Renal cortex interstitium (tissue), 15 donors: ENCODE measurements at places on chromosomes 11 and 22.

- no peak for DNase-seq
Observed at GRCh38 chr11:123338266-123338800, 91.7 kb upstream of the GRAMD1B start.

DNA sequence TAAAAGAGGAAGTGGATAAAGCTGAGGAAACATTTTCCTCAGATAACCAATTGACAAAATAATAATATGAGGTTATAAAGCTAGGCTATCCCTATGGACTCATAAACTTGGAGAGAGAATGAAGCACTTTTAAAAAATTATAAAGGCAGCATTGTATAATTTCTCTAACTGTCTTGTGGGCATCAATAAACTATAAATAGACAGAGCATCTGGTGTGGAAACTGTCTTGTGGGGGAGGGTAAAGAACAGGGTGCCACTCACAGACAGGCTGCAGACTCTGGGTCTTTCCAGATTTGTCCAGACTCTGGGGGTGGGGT lies 333.5 kb downstream of the BUD13 start:
- no peak for DNase-seq

DNA sequence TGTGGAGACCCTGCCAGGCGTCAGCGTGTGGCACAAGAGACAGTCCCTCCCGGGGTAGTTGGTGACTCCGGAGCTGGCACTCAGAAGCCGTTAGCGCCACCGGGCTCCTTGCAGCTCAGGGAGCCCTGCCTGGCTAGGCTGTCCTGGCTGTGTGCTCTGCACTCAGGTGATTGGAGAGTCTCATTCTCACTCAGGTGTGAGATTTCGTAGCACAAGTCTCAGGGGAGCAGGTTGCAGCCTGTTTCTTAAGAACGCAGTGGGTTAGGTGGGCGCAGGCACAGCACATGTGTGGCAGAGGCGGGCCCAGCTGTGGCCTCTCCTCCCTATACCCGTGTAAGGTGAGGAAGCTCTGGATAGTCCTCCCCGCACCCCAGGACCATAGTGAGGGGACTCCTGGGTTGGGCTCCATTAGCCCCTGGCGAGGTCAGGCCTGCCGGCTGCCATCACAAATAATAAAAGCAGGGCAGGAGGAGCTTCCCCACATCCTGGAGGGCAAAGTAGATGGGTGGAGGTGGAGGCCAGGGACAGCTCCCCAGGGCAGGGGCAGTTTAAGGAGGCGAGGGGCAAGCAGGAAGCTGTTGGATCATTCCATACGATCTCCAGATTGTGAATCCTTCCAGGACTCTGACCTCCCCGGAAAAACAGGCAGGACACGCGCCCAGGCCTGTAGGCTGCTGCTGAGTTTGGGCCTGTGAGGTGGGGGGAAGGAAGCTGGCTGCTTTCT lies 39.4 kb downstream of the SBF1 start:
- no peak for DNase-seq

DNA sequence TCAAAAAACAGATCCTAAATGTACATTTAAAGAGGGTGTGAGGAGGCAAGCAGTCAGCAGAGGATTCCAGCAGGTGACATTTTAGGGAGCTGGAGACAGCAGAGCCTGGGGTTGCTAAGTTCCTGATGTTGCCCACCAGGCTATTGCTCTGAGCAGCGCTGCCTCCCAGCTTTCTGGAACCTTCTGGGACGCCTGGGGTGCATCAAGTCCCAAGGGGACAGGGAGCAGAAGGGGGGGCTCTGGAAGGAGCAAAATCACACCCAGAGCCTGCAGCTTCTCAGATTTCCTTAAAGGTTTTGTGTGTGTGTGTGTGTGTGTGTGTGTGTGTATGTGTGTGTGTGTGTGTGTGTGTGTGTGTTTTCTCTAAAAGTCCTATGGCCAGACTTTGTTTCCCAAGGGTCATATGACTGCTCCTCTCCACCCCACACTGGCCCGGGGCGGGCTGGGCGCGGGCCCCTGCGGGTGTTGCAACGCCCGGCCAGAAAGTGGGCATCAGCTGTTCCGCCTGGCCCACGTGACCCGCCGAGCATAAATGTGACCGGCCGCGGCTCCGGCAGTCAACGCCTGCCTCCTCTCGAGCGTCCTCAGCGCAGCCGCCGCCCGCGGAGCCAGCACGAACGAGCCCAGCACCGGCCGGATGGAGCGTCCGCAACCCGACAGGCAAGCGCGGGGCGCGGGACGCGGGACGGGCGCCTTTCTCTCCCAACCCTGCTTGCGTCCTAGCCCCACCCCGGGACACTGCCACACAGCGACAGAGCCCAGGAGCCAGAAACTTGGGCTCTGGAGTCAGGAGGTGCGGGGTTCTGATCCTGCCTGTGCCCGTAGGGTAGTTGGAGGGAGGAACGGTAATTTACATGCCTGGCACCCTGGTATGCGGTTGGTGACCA lies at the start of gene HMOX1:
HMOX1 (plus strand) TSS at position 560 of the 887 bp plus-strand sequence; CDS start at position 638, 78 bp downstream.
- no peak for DNase-seq

- no peak for DNase-seq
Observed at GRCh38 chr11:65323813-65324212, 9.1 kb downstream of the CDC42EP2 start.

GRCh38 chr22:20112623-20113511 lies 3.0 kb upstream of the RANBP1 start:
- DNase-seq = no peak

DNA sequence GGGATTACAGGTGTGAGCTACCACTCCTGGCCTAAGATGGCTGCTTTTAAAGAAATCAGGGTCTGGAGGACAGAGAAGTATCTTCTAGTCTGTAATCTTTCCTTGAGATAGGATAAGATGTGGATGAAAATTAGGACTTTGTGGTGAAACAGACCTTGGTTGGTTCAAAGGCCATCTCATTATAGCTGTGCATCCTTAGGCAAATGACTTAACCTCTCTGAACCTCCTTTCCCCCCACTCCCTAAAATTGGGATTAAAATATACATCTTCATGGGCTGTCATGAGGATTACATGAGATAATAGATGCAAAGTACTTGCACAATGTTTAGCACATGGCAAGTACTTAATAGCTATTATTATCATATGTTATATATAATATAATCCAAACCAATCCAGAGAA lies 10.8 kb upstream of the E2F8 start:
- DNase-seq = no peak

- DNase-seq = no peak
Observed at GRCh38 chr11:12069066-12069676, 41.2 kb upstream of the MICAL2 start.

DNA sequence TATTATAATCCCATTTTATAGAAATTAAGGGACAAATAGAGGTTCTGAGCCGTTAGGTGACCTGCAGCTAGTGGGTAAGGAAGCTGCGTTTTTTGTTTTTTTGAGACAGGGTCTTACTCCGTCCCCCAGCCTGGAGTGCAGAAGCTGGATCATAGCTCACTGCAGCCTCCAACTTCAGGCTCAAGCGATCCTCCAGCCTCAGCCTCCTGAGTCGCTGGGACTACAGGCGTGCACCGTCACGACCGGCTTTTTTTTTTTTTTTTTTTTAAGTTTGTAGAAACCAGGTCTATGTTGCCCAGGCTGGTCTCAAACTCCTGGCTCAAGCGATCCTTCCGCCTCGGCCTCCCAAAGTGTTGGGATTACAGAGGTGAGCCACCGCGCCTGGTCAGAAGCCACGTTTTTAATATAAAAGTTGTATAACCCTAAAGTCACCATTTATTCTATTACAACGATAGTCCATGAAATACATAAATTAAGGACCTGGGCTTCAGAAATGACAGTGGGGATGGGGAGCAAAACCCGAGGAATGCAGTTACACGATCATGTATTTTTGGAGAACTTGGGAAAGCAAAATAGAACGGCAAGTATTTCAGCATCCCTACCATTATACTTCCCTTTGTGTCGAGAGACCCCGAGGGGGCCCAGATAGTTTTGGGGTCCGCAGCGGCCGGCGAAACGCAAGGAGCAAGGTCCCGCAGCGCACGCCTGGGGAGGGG lies 638 bp downstream of the SAAL1 start:
- no peak for DNase-seq

DNA sequence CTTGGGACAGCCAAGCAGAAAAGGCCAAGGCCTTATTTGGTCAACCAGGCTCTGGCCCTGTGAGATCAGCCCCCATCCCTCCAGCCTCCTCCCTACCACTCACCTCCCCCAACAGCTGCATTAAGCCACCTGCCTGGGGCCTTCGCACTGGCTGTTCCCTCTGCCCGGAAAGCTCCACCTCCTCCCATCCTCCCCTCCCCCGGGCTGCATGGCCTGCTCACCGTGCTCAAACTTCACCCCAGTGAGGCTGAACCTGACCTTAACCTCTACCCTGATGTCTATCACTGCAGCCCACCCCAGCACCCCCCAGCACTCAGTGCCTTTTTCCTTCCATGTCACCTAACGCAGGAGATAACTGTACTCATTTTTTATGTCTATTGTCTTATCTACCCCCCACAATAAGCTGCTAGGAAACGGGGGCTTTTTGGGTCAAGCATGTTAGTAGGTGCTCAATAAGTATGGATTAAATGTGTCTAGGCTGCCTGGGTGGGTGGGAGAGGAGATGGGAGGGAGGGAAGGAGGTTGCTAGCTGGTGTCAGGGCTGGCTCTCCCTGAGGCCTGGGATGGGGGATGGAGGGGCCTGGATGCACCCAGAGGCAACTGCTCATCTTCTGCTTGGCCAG lies 912 bp downstream of the PTPRCAP start:
- no peak for DNase-seq

DNA sequence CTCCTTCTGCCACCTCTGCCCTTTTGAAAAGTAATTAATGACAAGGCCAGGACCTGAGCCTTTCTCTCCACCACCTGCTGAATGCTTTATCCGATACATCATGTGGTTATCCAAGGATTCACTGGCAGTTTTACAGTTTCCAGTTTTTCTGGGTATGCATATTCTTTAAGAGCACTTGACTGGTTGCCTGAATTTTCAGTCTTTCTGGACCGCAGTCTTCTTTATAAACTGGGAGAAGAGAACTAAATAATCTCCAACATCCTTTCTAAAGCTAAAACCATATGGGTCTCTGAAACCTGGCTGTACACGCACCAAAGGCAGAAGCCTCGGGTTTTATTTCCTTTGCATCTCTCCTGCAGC lies 65.1 kb downstream of the BTG4 start:
- DNase-seq = no peak

- no peak for DNase-seq
Observed at GRCh38 chr11:115345361-115345760, 158.9 kb downstream of the CADM1 start.

GRCh38 chr22:35631597-35631996 lies 14.5 kb upstream of the MB start:
- no peak for DNase-seq

GRCh38 chr11:72974487-72975205 lies 160.4 kb downstream of the ATG16L2 start:
- no peak for DNase-seq

DNA sequence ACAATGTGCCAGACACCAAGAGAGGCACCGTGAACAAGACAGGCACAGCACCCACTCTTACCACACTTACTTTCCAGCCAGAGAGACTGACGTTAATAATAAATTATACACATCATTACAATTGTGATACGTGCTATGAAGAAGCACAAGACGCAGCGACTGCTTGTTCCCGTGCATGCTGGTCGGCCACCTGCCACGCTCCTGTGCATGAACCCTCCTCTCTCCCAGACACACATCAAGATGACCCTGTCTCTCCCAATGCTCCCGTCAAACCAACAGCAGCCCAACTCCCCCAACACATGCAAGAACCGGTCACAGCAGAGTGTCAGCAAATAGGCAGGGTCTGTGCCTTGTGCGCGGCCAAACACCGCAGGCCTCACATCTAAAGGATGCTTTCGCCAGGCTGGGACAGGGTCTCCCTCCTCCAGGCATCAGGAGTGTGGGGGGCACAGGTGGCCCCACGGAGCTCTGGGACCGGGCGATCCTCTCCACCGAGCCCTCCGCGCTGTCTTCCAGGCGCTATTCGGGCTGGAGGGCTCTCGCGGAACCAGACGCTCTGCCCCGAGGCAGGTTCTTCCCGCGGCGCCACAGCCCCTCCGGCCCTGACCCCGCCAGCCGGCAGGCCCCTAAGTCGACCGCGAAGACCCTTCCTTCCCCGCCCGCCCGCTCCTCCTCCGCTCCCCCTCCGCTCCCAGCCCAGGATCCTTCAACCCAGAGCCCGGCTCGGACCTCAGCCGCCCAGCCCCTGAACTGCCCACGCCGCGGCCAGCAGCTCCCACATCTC lies 533 bp downstream of the SERGEF start:
- no peak for DNase-seq

GRCh38 chr11:112877581-112877980 lies 83.6 kb upstream of the NCAM1 start:
- DNase-seq = no peak

GRCh38 chr11:73869332-73869949 lies 7.2 kb downstream of the COA4 start:
- DNase-seq = no peak

GRCh38 chr11:100753172-100753543 lies 66.1 kb downstream of the ARHGAP42 start:
- no peak for DNase-seq

GRCh38 chr22:29816539-29816938 lies 21.5 kb downstream of the ASCC2 start:
- no peak for DNase-seq

DNA sequence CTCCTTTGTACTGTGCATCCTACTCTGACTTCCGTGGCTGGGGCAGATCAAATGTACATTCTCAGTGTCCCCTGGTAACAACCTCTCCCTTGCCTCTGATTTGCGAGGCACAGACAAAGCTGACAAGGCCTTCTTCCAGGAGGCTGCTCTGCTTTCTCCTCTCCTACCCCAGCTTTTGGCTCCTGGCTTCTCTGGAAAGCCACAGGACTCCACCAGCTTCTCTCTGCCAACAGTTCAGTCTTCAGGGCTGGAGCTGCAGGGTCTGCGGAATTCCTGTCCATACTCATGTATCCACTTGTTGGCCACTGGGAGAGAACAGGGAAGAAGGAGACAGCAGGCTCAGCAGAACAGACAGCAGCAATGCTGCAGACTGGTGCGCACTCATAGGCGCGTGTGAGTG lies 44.4 kb downstream of the P4HA3 start:
- no peak for DNase-seq

GRCh38 chr22:33699176-33699575 lies 221.1 kb downstream of the LARGE1 start:
- DNase-seq = no peak

DNA sequence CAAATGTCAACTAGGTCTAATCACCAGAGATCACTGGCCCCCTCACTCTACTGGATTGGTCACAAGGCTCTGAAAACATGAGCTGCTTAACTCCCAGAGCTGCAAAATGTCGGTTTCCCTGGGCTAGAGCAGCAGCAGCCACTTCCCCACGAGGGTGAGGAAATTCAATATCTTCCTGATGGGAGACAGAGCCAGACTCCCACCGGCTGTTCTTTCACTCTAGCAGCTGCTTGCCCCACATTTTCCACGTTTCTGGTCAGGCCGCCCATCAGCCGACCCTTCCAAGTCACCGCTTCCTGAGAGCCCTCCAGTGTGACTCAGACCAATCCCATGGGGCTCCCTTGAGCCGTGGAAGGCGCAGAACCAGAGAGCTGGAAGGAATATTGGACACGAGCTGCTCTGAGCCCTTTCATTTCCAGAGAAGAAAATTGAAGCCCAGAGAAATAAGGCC lies 227.0 kb downstream of the ADAMTS15 start:
- no peak for DNase-seq

- no peak for DNase-seq
Observed at GRCh38 chr11:11430431-11430830, 77.4 kb upstream of the CSNK2A3 start.

DNA sequence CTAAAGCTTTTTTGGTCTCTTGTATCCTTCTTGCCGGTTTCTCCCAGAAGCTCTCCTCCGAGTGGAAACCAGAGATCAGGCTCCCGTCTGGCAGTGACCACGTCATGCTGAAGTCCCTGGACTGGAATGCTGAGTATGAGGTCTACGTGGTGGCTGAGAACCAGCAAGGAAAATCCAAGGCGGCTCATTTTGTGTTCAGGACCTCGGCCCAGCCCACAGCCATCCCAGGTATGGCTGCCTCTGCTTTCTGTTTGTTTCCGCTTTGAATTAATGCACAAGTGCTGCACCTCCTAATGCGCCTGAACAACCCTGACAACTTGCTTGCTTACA lies 54.3 kb upstream of the TTC12 start:
- DNase-seq = no peak
